ENCODE measurements at places on chromosomes 16 and 17.

GRCh38 chr16:82067042-82067803, 32.2 kb downstream of the HSD17B2 start:
- no peak for DNase-seq

GRCh38 chr17:35807371-35808144, 1.7 kb upstream of the TAF15 start:
- no peak for DNase-seq

GRCh38 chr16:85288869-85289660, 176.8 kb upstream of the CIBAR2 start:
- no peak for DNase-seq

- no peak for DNase-seq
Observed at GRCh38 chr16:55101026-55101425, 170.4 kb downstream of the IRX5 start.

- peak; percentile 91 for DNase-seq
Observed at GRCh38 chr17:81967533-81968395, 6.8 kb upstream of the NOTUM start.

All from GM12892 (cell line).